HFFc6 (cell line): ENCODE measurements at places on chromosomes 12 and 14. TPM values are rescaled to one million over a fixed set of nuclear protein-coding genes. Genes with fewer than 3 reads are reported as not detected.

Gene CHPT1
- total RNA-seq, result 27.3 to 35.5 TPM (median 29.6 TPM) in 3 replicates

Gene THAP2
- 3.2 to 5.9 TPM (median 3.8 TPM) in 3 replicates for total RNA-seq

Gene PRKD1
- 20.9 to 22.0 TPM (median 22.0 TPM) in 3 replicates for total RNA-seq

- DNase-seq, result no peak
- H3K36me3 ChIP-seq, result no peaks in the 10 kb centered on the region
- no peaks in the 10 kb centered on the region; the same call in 1 of the 2 replicates for H3K27me3 ChIP-seq
Observed at GRCh38 chr12:102888511-102888910, 28.5 kb downstream of the PAH start.

Gene TEX52
- total RNA-seq, result not detected in 3 replicates

- no peaks in the 10 kb centered on the region; the same call in 1 of the 2 replicates for H3K27me3 ChIP-seq
- peaks cover 37% of the 10 kb centered on the region for H3K36me3 ChIP-seq
- DNase-seq, result peak; percentile 42
- H3K4me1 ChIP-seq, result peaks cover 76% of the 10 kb centered on the region
Observed at GRCh38 chr14:101965181-101965544, 790 bp downstream of the DYNC1H1 start.

Gene SAV1
- 23.8 to 30.5 TPM (median 24.9 TPM) in 3 replicates for total RNA-seq

- H3K27me3 ChIP-seq, result peaks cover 8% of the 10 kb centered on the region
- peaks cover 17% of the 10 kb centered on the region for H3K4me1 ChIP-seq
- H3K27ac ChIP-seq, result no peak overlapping the region
- no peak overlapping the region for H3K4me3 ChIP-seq
- no peak for DNase-seq
Observed at GRCh38 chr14:58954901-58955861, 233.3 kb upstream of the DAAM1 start.

Gene C12orf54
- not detected in 3 replicates for total RNA-seq

DNA sequence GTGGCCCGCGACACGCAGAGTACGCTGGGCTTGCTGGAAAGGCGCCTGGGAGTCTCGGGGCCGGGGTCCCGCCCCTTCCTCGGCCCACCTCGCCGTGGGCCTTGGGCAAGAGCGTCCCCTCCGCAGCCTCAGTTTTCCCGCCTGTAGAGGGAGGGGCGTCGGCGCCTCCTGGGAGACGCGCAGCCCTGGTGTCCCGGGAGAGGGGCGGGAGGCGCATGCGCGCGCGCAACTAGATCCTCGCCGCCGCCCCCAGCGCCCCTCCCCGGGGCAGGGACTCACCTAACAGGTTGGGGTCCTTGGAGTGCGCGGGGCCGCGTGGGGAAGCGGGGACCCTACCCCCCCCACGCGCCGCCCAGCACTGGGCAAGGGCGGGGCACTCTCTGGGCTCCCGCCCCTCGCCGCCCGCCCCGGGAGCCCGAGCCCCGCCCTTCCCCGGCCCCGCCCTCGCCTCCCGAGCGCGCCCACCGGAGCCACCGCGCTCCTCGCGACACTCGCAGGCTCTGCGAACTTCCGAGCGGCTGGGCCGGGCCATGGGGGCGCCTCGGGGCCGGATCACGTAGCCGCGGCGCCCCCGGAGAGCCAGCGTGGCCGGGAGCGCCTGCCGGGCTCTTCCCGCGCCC, at the start of gene KIF26A:
TSS of gene KIF26A (plus strand) at position 490 of the 620 bp plus-strand sequence. CDS start 136 bp downstream, outside the sequence.
- H3K36me3 ChIP-seq, result no peaks in the 10 kb centered on the region
- H3K4me1 ChIP-seq, result no peaks in the 10 kb centered on the region
- H3K27me3 ChIP-seq, result peaks cover 23% of the 10 kb centered on the region
- H3K4me3 ChIP-seq, result no peak within 1 kb of the TSS

Gene STAT2
- total RNA-seq, result 83.3 to 99.7 TPM (median 99.2 TPM) in 3 replicates

DNA sequence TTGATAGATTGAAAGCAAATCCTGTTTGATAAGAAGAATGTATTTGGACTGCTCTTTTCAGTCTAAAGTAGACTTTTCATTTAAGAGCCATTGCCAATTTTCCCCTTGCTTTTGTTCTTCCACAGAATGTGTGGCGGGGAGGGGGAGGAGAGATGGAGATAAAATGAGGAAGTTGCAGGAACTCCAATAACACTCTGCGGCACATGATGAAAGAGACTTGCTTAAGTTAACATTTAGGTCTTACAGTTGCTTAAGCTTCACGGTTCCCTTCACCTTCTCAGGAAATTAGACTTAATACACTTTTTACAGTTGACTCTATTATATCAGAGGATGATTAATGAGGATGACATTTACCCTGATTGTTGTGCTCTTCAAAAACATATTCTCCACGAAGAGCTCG, 537.3 kb downstream of the TMTC2 start:
- H3K4me1 ChIP-seq, result no peaks in the 10 kb centered on the region
- no peak for DNase-seq
- no peaks in the 10 kb centered on the region for H3K36me3 ChIP-seq
- no peaks in the 10 kb centered on the region for H3K27me3 ChIP-seq

- H3K27ac ChIP-seq, result peak overlapping the region; percentile 67; the same call in 1 of the 2 replicates
- no peaks in the 10 kb centered on the region for H3K36me3 ChIP-seq
- DNase-seq, result peak; percentile 37
- peaks cover 10% of the 10 kb centered on the region for H3K4me1 ChIP-seq
Observed at GRCh38 chr12:117047810-117048584, 51.2 kb downstream of the TESC start.

GRCh38 chr12:100493396-100494012, 19.8 kb downstream of the NR1H4 start:
- DNase-seq, result no peak
- H3K27me3 ChIP-seq, result no peaks in the 10 kb centered on the region; the same call in 1 of the 2 replicates
- no peak overlapping the region for H3K4me3 ChIP-seq
- H3K27ac ChIP-seq, result no peak overlapping the region
- H3K36me3 ChIP-seq, result no peaks in the 10 kb centered on the region
- no peaks in the 10 kb centered on the region for H3K4me1 ChIP-seq

- peak overlapping the region; percentile 91 for H3K4me3 ChIP-seq
- peaks cover 43% of the 10 kb centered on the region for H3K4me1 ChIP-seq
- H3K36me3 ChIP-seq, result peaks cover 21% of the 10 kb centered on the region
Observed at GRCh38 chr12:56188778-56189098, 545 bp downstream of the SMARCC2 start.

Gene DACT1
- 3.9 to 4.9 TPM (median 4.4 TPM) in 3 replicates for total RNA-seq

Gene ERP27
- not detected in 3 replicates for total RNA-seq

- peaks cover 51% of the 10 kb centered on the region for H3K27me3 ChIP-seq
- H3K4me1 ChIP-seq, result peaks cover 43% of the 10 kb centered on the region
- no peak overlapping the region for H3K27ac ChIP-seq
- peak; percentile 35 for DNase-seq
Observed at GRCh38 chr12:57218030-57218853, 1.6 kb downstream of the NXPH4 start.

GRCh38 chr12:112103758-112104503, 4.7 kb downstream of the NAA25 start:
- H3K4me1 ChIP-seq, result peaks cover 42% of the 10 kb centered on the region
- H3K27me3 ChIP-seq, result no peaks in the 10 kb centered on the region; the same call in 1 of the 2 replicates
- H3K4me3 ChIP-seq, result no peak overlapping the region
- peaks cover 39% of the 10 kb centered on the region for H3K36me3 ChIP-seq

DNA sequence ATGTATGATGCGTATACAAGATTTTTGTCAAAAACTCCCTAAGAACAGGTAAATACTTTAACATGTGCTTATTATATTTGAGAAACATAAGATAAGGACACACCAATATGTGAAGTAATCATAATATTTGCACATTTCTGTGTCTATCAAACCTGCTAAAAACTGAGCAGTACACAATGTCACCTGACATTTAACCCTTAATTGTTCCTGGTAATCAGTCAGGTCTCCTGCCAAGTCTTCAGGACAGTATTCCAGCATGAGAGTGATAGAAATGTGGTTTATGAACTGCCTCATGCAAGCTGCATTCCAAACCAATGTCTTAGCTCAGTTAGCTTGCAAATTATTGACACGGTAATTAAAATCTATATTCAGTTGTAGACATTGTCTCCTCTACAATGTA, 4.2 kb downstream of the SOX5 start:
- no peak overlapping the region for H3K27ac ChIP-seq
- DNase-seq, result no peak
- no peaks in the 10 kb centered on the region for H3K36me3 ChIP-seq
- H3K27me3 ChIP-seq, result no peaks in the 10 kb centered on the region
- no peaks in the 10 kb centered on the region for H3K4me1 ChIP-seq

GRCh38 chr12:58639318-58639934, 280.9 kb downstream of the LRIG3 start:
- peak; percentile 46 for DNase-seq
- no peak overlapping the region; the same call in 1 of the 2 replicates for H3K27ac ChIP-seq
- H3K4me3 ChIP-seq, result no peak overlapping the region
- H3K4me1 ChIP-seq, result peaks cover 19% of the 10 kb centered on the region; the same call in 1 of the 2 replicates
- H3K36me3 ChIP-seq, result peaks cover 12% of the 10 kb centered on the region

GRCh38 chr12:108729612-108730364, 1.5 kb downstream of the CORO1C start:
- peak overlapping the region; percentile 91 for H3K4me3 ChIP-seq
- peaks cover 50% of the 10 kb centered on the region for H3K36me3 ChIP-seq
- peaks cover 65% of the 10 kb centered on the region for H3K4me1 ChIP-seq
- peak; percentile 15 for DNase-seq

- no peak for DNase-seq
- H3K27me3 ChIP-seq, result peaks cover 7% of the 10 kb centered on the region
- H3K4me1 ChIP-seq, result peaks cover 20% of the 10 kb centered on the region
- H3K36me3 ChIP-seq, result peaks cover 18% of the 10 kb centered on the region
Observed at GRCh38 chr12:31479516-31480210, 111.3 kb downstream of the DENND5B start.

DNA sequence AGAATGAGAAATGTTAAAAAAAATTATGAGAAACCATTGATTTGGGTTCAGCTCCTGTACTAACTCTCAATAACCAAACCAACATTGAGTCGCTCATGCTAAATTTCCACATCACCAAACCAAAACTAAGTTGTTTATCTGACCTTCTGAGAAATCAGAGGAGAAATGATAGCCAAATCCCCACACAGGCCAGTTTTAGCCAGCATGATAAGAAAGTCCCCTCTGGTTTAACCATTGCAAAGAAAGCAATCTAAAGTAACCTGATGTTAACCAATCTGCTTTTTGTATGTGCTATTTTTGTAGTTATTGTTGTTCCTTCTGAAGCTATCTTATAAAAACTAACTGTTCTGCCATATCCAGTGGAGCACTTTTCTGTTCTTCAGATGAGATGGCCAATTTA, 599.7 kb downstream of the SLC16A7 start:
- H3K27me3 ChIP-seq, result no peaks in the 10 kb centered on the region; the same call in 1 of the 2 replicates
- H3K36me3 ChIP-seq, result peaks cover 5% of the 10 kb centered on the region
- H3K4me1 ChIP-seq, result peaks cover 71% of the 10 kb centered on the region
- no peak for DNase-seq
- no peak overlapping the region for H3K27ac ChIP-seq
- no peak overlapping the region for H3K4me3 ChIP-seq

Gene LRTM2
- not detected in 3 replicates for total RNA-seq

Gene PGF
- 0.97 to 3.6 TPM (median 1.2 TPM) in 3 replicates for total RNA-seq

DNA sequence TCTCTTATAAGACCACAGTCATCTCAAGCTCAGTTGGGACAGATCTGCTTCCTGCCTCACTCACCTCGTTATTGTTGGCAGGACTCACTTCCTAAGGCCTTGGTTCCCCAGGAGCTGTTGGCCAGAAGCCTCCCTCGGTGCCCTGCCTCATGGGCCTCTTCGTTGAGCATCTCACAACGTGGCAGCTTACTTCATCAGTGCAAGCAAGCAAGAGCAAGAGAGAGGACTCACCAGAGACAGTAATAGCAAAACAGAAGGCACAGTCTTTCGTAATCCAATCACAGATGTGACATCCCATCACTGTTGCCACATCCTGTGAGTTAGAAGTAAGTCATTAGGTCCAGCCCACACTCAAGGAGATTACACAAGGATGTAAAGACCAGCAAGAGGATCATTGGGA, 5.1 kb upstream of the NUMB start:
- peak overlapping the region; percentile 79 for H3K4me3 ChIP-seq
- H3K27me3 ChIP-seq, result no peaks in the 10 kb centered on the region

Gene SMCO2
- total RNA-seq, result not detected in 3 replicates

Gene HIGD1C
- total RNA-seq, result not detected in 3 replicates
